Activated naive CD4-positive, alpha-beta T cell treated with anti-CD3 and anti-CD28 coated beads for 36 hours (primary cell): ENCODE measurements at places on chromosomes 1 and 21. TPM values are rescaled to one million over a fixed set of nuclear protein-coding genes. Genes with fewer than 3 reads are reported as not detected.

LY9 gene
- total RNA-seq: 19.5 TPM

DNA sequence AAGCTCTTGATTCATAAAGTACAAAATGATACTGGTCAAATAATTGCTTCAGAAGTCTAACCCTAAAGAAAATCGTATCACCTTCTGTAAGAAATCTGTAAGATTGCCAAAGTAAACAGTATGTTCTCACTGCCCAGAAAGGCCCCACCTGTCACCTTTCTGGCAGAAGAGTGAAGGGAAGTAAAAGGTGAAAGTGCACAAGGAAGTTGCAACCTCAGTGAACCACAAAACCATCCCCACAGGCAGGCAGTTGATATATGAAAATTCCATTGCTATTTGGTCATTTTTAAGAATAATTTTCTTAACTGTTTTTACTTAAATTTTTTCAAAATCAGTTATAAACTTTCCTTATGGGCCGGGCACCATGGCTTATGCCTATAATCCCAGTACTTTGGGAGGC is 48.5 kb upstream of the FBXO28 start:
- peak; percentile 10 for DNase-seq

GRCh38 chr1:59680044-59680443 is 134.7 kb upstream of the HOOK1 start:
- no peak for DNase-seq

- DNase-seq: no peak
Observed at GRCh38 chr1:28395181-28395580, 25.6 kb downstream of the PHACTR4 start.
